H4 (cell line): ENCODE measurements at places on chromosomes 2 and 18. TPM values are rescaled to one million over a fixed set of nuclear protein-coding genes. Genes with fewer than 3 reads are reported as not detected.

Gene GCG
- not detected in 2 replicates for total RNA-seq

Gene HOXD4
- not detected in 2 replicates for total RNA-seq

Gene RAX
- total RNA-seq: not detected in 2 replicates

Gene APCDD1
- 1.5 and 5.3 TPM in 2 replicates for total RNA-seq

Gene SH2D6
- total RNA-seq: not detected in 2 replicates

Gene SERPINB10
- total RNA-seq: 1.0 TPM in 1 of 2 replicates, not detected in the other

Gene VSNL1
- total RNA-seq: 0.12 and 2.1 TPM in 2 replicates

Gene DNER
- 7.1 and 8.7 TPM in 2 replicates for total RNA-seq

Gene AQP4
- 0.39 TPM in 1 of 2 replicates, not detected in the other for total RNA-seq

Gene INHBB
- total RNA-seq: 0.31 and 0.66 TPM in 2 replicates

Gene ST8SIA5
- total RNA-seq: under 0.01 and 0.48 TPM in 2 replicates

Gene DSC3
- total RNA-seq: 0.02 TPM in 1 of 2 replicates, not detected in the other

Gene SLC8A1
- total RNA-seq: not detected in 2 replicates

Gene KCNK3
- 0.12 and 2.1 TPM in 2 replicates for total RNA-seq

Gene CRYGD
- total RNA-seq: not detected in 2 replicates

Gene ARL4C
- total RNA-seq: 6.7 and 7.0 TPM in 2 replicates

Gene IMPACT
- total RNA-seq: 21.5 and 32.6 TPM in 2 replicates

Gene CLEC4F
- total RNA-seq: not detected in 2 replicates

Gene VIT
- total RNA-seq: 2.4 and 3.6 TPM in 2 replicates

Gene SLC5A7
- not detected in 2 replicates for total RNA-seq

Gene MYO5B
- 10.9 and 12.4 TPM in 2 replicates for total RNA-seq
